ENCODE measurements at places on chromosomes 7 and 10.

DNA sequence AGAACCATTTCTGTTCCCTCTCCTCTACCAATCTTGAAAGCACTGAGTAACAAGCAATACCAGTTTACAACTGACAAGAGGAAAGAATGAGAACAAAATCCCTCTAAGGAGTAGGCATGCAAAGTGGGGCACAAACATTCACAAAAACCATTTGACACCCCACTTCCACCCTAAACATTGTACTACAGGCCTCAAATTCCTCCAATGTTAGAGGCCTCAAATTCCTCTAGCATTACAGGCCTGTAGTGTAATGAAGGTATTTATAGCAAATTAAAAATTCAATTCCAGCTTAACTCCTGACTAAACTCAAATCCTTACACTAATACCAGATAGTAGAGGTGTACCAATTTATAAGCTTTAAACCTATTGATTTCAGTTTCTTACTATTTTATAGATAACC lies 85.4 kb downstream of the SIRT1 start:
- DNase-seq, result no peak

DNA sequence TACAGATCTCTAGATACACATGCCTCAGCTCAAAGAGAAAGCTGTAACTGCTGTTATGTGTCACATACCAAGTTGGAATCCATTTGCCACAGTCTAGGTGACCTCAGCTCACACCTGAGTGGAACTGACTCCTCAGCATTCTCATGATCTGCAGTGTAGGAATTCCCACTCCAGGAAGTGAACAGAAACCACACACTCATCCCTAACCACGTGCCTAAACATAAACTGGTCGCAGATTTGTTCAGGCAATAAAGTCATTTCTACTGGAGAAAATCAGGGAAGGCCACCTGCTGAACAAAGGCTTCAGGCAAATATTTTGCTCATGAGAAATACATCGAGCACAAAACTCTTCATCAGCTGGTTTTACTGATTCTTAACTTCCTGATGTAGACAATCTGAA lies 23.0 kb upstream of the ZMYND11 start:
- DNase-seq, result no peak

DNA sequence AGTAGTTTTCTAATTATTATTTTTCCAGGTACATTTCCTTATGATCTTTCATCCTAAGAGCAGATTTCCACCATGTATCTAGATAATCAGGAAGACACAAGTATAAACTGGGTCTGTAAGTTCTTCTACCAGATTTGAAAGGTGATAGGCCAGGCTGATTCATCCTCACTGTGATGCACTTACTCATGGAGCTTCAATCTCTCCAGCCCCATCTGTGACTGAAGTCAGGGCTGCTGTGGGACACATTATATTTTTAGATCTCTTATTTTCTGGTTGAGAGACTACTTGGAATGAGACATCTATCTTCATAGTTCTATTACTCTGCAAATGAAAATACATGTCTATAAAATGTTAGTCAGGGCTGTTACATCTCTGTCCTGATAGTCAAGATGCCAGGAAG lies 85.5 kb upstream of the SLC25A13 start:
- DNase-seq, result no peak

DNA sequence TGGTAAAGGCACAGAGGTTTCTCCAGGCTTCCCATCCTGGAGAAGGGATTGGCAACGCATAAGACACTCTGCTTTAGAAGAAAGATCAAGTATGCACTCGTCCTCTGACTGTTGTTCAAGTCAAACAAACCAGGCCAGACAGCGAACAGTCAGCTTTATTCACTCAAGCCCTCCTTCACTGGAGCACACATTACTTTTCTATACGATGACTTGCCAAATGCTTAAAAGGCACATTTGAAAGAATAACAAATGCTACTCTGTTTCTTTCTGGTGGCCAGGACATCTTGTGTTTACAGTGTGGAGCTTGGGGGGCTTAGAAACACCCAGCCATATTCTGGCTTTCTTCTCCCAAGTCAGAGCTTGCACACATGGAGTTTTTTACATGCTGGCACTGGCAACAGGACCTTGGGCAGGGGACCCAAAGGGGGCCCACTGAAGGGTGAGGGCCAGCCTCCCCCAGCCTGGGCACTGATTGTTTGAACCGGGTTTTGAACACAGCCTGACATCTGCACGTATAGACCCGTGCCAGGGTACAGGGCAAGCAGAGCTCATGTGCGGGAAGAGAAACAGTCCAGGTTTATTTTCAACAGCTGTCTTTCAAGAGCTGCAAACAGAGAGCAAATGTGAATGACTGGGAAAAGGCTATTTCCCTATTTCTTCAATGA lies 33.3 kb upstream of the FGFR2 start:
- no peak for DNase-seq

GRCh38 chr10:79453392-79453791 lies 8.0 kb upstream of the ZCCHC24 start:
- DNase-seq, result no peak

DNA sequence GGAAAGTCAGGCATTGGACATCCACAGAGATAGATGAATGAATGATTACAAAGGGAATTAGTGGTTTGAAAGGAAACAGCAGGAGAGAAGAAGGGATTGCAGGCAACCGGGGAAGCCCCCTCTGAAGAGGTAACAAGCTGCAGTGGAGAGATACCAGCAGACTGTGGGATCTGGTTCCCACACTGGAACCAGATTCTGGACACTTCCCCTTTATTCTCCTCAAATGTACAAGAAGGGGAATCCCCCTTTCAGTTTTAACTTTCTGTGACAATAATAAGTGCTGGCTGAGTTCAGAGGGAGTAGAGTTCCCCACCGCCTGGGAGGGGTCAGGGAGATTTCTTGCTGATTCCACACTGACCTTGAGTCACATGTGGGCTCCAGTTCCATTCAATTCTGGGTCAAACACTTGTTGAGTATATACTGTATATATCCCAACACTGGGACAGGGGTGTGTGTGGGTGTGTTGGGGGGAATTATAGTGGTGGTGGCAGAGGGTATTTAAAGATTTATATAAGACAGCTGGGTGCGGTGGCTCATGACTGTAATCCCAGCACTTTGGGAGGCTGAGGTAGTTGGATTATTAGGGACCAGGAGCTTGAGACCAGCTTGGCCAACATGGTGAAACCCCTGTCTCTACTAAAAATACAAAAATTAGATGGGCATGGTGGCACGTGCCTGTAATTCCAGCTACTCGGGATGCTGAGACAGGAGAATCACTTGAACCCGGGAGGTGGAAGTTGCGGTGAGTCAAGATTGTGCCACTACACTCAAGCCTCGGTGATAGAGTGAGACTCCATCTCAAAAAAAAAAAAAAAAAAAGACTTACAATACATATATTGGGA lies 16.5 kb upstream of the DDIT4 start:
- no peak for DNase-seq

DNA sequence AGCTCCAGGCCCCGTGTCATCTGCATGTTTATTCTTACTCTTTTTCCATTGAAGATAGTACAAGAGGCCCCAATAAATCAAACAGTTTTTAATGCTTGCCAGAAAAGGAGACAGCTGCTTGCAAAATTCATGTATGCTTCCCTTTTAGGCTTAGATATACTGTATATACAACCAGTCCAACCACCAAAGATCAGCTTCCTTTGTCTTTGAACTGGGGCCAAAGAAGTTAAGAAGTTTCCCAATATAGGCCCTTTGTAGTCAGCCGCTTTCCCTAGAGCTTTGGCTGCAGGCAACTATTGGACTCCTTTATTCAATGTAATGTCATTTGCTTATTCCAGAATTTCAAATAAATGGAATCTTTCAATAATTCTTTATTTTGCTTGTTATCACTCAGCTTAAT lies 1395.0 kb downstream of the GATA3 start:
- DNase-seq, result no peak

- DNase-seq, result no peak
Observed at GRCh38 chr10:112792487-112793201, 157.4 kb upstream of the TCF7L2 start.
